ENCODE measurements at places on chromosomes 16 and 17.
A peak's percentile ranks its signal among the peaks of the same experiment; 100 is the strongest.

DNA sequence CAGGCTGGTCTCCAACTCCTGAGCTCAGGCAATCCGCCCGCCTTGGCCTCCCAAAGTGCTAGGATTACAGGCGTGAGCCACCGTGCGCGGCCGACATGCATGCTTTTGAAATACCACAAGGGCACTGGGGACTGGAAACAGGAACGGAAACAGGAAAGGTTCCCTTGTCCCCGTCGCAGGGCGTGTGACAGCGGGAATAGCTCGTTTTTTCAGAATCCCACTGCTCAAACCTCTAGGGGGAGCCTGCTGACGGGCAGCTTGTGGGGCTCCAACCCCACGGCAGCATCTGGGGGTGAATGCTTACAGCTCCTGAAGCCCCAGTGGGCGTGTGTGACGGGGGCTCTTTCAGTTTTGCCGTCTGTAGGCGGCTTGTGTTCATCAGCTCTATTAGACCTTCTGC, 18.8 kb upstream of the ASGR2 start:
- peak; percentile 85 for DNase-seq

DNA sequence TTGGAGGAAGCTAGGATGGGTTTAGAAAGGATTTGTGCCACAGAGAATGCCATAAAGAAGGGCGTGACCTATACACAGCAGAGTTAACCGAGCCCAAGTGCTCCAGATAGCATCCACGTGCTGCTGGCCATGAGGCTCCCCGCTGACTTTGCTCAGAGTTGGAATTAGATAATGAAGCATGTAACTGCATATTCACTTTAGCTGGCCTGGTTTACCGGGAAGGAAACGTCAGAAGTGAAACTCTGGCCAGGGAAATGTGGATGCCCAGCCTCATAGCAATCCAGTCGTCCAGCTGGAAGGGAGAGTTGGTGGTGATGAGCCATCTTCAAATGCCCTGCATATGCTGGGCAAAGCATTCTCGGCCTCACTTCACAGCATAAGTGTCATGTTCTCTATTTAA, 6.1 kb downstream of the KRT35 start:
- DNase-seq, result no peak

DNA sequence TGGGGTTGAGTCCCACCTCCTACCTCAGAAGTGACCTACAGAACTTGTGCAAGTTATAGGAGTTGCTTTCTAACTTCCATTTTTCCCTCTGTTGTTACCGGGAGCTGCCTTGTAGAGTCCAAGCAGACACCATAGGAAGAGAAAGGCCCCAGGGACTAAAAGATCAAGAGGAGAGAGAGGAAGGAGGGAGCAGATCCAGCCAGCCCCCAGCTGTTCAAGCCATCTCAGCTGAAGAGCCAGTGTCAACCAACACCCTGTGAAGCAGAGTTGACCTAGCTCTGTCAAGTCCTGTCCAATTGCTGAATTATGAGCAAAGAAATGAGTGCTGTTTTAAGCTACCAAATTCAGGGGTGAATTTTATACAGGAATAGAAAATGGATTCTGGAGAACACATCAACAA, 34.9 kb upstream of the CACNG4 start:
- no peak for DNase-seq

DNA sequence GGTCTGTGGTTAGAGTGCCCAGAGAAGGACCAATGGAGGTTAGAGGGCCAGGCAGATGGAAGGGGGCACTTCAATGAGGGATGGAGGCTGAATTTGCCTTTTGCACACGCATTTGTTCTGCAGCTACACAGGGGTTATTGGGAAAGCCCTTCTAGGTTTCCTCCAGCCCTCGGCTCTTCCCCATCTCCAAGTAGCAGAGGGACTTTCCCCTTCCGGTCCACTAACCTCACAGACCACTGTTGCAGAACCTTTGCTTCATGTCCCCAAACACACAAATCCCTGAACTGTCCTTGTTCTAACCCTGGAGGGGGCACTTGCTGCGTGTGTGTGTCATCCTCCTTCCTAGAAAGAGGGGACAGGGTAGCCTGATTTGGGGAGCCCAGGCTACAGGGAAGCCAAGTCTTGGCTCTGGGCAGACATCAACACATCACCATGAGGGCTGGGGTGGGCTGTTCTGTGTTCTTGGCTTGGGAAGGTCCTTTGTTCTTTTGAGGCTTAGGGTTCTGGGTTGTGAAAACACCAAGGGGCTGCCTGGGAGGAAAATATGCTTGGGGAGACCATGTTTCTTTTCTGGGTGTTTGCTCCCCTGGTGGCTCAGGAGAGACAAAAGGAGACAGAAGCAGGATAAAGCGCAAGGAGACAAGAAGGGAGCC, 7.3 kb upstream of the NR1D1 start:
- DNase-seq, result peak; percentile 66

DNA sequence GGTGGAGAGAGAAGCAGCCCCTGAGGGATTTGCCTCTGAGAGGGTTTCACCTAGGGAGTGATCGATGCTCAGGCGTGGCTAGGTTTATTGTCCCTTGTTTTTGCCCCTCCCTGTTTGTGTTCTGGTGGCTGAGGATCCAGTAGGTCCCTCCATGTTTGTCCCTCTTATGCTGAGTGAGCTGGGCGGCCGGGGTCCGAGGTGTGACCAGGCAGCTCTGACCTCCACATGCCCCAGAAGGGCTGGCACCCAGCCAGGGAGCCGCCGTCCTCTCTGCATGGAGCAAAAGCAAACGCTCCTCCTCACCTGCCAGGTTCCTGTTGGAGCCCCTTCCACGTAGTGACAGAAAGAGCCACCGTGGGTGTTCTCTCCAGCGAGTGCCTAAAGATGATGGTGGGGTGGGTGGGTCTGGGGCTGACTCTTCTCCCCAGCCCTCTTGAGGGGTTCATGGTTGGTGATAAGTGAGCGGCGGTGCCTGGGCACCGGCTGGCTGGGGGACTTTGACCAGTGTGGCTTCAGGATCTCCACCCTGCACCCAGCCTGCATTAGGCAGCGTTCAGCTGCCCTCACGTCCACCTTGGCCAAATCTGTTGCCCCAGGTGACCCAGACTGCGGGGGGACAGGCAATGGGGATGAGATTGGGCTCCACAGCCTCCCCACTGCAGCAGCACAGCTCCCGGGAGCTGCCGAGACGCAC, 14.1 kb upstream of the NUDT16L1 start:
- DNase-seq, result no peak

DNA sequence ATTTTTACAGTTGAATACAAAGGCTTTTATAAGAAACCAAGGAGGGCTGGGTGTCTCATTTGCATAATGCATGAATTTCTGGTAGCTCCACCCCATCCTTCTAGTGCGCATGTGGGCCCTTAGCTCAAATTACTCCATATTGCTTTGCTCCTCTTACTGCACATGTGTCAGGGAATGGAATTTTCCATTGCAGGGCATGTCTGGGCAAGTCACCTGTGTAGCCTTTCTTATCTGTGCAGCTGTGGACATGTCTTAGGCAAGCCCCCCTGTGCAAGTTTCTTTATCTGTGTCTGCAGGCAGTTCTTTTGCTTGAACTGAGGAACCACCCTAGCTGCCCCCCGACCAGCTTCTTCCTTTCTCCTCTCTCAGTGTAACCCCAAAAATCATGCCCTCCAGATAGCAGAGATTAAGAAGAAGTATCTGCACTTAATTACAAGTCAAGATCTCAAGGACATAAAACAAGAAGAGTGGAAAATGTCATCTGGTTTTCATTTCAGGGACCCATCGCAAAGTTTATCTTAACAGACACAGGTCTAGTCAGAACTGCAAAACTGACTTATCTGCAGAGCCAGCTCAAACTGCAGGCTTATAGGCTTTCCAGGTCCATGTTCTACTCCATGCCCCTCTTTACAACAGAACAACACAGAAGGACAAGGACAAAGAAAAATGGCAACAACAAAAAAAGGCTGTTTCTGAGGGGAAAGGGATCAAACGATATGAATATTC, 137.9 kb upstream of the HS3ST4 start:
- no peak for DNase-seq

DNA sequence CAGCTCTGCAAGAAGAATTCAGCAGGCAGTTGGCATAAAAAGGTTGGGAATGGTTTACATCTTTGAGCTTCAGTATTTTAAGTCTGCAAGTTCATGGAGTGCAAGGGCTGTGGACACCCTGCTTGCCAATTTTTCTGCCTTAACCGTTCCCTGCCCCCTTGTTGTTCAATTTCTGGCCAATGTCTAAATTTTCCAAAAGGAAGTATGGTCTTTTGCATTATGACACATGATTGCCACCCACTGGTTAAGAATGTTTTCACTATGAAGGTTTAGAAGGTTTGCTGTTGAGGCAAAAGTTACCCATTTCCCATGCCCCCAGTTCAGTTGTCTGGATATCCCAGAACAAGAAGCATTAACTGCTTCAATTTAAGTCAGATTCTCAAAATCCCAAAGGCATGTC, 441.9 kb downstream of the CDH13 start:
- DNase-seq, result no peak

DNA sequence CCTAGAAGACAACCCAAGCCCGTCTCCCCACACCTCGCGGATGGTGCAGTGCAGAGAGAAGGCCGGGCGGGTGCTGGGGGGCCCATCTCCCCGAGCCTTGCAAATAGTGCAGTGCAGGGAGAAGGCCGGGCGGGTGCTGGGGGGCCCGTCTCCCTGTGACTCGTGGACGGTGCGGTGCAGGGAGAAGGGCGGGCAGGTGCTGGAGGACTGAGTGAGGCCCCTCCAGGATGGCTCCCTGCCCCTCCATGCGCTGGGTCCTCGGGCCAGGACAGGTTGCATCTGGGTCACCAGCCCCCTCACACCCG, 40.0 kb upstream of the ACSF3 start:
- no peak for DNase-seq

DNA sequence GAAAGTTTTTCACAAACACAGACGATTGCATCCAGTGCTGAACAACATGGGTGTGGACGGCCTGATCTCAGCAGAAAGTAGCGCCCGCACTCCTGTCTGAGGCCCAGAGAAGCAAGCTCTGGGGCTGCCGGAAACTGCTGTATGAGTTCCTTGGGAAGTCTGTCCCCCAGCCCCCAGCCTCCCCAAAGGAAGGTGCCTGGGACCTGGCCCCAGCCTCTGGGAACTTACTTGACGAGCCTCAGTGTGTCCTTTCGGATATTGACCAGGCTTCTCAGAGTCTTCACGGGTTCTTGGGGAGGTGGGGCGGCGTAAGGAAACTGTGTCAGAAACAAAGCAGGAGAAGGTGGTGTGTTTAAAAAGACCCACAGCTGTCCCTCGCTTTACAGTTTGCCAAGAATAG, 32.4 kb upstream of the FOXJ1 start:
- no peak for DNase-seq

DNA sequence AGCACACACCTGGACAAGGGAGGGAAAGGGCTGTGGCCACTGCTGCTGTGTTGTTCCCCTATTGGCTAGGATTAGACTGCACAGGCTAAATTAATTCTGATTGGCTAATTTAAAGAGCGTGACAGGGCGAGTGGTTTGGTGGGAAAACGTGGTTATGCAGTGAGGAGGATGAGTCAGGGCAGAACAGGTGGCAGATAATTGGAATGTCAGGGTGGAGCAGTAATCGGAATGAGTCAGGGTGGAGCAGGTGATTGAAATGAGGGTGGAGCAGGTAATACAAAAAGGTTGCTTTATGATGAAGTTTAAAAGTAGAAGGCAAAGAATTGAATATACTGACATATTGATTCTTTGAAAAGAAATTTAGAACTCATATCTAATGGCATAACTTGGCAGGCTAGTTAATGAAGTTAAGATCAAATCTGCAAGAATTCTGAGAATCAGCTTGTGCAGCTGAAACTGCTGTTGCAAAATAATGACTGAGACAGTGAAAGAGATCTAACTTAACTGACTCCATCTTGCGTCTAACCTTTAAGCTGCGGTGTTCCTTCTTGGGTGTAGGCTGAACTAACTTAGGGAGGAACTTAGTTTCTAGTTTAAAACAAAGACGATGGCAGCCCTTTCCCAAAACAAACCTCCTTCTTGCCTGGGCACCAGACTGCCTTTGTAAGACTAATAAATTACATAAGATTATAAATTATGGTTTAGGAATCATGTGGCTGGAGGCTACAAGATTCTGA, 174.3 kb downstream of the UTP18 start:
- peak; percentile 38 for DNase-seq

- DNase-seq, result no peak
Observed at GRCh38 chr17:71033336-71033735, 864.0 kb downstream of the KCNJ2 start.

GRCh38 chr17:74739227-74739831, 2.3 kb downstream of the RAB37 start:
- DNase-seq, result no peak

DNA sequence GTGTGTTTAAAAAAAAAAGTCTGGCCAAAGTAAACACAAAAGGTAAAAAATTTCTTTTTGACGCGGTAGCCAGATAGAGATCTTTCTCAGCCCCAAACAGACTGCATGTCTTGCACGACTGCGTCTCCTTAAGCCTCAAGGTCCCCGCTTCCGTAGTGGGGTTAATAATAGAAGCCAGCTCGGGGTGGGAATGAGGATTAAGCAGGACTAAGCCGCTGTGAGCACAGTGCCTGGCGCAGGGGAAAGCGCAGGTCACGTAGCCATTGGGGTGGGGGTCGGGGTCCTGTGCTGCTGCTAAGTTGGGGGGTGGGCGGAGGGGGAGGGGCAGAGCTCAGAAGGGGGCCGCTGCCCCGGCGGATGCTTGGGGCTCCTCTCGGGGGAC, 521 bp downstream of the GGA2 start:
- peak; percentile 26 for DNase-seq

GRCh38 chr17:57984936-57985674, 2.9 kb downstream of the VEZF1 start:
- DNase-seq, result no peak

- no peak for DNase-seq
Observed at GRCh38 chr17:19948116-19948943, 29.3 kb downstream of the AKAP10 start.

- DNase-seq, result no peak
Observed at GRCh38 chr16:3998793-3999478, 117.3 kb downstream of the ADCY9 start.

- no peak for DNase-seq
Observed at GRCh38 chr16:57618296-57619132, 9.9 kb upstream of the ADGRG1 start.

DNA sequence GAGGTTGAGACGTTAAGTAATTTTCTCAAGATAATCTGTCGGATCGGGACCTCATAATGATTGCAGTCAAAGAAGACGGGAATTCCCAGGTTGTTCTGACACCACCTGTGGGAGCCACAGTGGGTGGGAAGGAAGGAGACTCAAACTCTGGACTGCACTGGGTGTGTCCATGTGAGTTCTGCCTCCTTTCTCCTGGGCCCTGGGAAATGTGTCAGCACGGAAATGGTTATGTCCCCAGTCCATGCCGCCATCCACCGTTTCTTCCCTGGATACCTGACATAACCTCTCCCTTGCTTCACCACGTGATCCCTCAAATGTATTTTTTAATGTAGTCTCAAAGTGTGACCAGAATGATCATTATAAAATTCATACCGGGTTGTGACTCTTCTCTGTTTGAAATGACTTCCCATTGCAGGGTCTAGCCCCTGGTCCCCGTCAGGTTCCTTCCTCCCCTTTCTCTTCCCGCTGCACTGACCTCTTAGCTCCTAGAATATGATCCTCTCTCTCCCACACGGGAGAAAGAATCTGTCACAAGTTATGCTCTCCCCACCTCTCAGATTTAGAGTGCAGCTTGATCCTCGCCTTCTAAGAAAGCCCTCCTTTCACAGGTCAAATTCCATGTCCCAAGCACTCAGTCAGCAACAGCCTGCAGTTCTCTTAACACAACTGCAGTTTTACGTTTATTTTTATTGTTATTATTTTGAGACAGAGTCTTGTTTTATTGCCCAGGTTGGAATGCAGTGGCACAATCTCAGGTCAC, 820.0 kb upstream of the EEF2KMT start:
- no peak for DNase-seq

GRCh38 chr16:87881324-87882200, 12.3 kb upstream of the SLC7A5 start:
- DNase-seq, result no peak

Data from inflammatory macrophage (primary cell).